ENCODE measurements at places on chromosomes 1 and 21.

GRCh38 chr1:151939779-151940178 is 30.5 kb upstream of the THEM4 start:
- DNase-seq = no peak

- no peak for DNase-seq
Measured at GRCh38 chr1:78607944-78608343, 12.3 kb upstream of the IFI44L start.

DNA sequence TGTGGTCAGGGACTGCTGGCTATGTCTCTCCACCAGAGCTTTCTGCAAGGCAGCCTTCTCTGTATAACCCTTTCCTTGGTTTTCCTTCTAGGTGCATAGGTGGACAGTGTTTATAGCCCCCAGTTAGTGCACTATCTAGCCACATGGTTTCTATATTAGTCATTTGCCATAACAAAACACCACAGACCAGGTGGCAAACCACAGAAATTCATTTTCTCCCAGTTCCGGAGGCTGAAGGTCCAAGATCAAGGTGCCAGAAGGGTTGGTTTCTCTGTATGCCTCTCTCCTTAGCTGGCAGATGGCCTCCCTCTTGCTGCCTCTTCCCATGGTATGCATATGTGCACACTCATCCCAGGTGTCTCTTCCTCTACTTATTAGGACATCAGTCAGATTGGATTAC is 106.4 kb downstream of the KAZN start:
- DNase-seq = no peak

- DNase-seq = no peak
Measured at GRCh38 chr1:162397039-162397448, 14.9 kb downstream of the SH2D1B start.

DNA sequence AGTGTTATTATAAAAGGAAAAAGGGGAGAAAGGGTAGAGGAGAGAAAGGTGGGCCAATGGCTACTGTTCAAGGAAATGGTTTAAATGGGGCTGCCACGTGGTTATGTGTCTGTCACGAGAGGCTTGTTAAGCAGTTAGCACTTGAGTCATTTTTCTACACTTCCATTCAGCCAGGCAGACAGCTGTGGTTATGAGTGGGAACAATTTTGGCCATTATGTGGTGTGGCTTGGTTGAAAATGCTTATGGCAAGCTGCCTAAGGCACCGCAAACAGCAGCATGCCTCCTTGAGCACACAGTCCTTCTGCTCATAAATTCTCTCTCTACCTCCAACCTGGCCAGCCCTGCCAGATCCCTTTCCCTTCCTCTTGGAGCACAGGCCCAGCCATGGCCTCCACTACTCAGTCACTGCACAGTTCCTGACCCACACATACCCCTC is 3.2 kb upstream of the SRM start:
- DNase-seq = no peak

DNA sequence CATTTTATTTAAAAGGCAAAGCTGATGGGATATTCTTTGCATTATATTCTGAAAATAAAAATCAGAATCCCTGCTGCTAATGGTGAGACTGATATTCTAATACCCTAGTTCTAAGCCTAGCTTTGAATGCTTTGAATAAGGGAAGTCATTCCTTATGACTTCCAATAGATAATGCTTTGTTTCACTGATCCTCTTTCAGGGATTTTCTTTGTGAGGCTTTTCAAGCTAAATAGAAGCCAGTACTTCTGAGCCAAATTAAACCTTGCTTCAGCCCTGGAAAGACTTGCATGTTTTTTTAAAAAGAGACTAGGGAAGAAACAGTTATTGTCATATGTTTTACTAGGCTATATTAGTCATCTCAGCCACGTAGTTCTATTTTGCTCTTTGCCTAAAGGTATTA is 68.5 kb upstream of the CACYBP start:
- DNase-seq = no peak

- no peak for DNase-seq
Measured at GRCh38 chr1:208107425-208108212, 136.6 kb downstream of the PLXNA2 start.

- no peak for DNase-seq
Measured at GRCh38 chr21:46190491-46191131, 6.4 kb upstream of the SPATC1L start.

GRCh38 chr1:184513421-184513820 is 126.6 kb downstream of the C1orf21 start:
- DNase-seq = no peak

DNA sequence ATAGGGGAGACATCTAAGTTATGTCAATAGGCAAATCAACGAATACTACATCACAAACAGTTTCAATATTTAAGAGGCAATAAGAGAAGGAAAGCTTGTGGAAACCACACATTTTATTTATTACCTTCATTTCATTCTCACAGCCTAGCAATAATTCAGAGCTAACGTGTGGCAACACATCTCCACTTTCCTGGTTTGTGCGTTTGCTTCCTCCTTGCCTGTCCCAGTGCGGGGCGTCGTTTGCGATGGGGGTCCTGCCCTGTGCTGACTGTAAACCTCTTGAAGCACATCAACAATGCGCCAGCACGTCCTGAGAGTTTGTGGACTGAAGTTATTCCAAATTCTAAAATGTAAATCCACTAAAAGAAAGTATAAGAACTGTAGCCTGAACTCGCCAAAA is 14.4 kb upstream of the VPS26C start:
- no peak for DNase-seq

- DNase-seq = no peak
Measured at GRCh38 chr1:227741166-227741870, 6.1 kb downstream of the SNAP47 start.

DNA sequence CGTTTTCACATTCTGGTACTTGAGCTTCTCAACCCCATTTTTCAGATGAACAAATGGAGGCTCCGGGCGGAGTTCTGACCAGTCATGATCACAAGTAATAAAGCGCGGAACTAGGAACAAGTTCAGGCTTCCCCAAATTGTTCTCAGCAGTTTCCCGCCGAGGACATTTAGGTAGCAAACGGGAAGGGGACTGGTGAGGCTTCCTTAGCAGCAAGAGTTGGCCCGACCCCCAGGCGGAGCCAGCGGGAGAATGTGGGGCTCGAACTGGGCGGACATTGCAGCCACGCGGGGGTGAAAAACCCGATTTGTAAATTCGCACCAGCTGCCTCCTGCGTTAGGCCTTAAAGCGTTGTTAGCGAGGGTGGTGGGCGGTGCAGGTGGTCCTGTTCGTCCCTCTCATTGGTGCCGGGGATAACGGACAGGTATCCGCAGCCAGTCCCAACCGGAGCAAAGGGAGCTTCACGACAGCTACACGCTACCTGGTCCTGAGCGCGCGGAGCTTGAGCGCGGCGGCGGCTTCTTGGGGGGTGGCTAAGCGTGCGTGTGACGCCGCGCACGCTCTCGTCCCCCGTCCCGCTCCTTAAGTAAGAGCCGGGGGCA is 15.3 kb downstream of the SEMA6C start:
- peak; percentile 61 for DNase-seq

DNA sequence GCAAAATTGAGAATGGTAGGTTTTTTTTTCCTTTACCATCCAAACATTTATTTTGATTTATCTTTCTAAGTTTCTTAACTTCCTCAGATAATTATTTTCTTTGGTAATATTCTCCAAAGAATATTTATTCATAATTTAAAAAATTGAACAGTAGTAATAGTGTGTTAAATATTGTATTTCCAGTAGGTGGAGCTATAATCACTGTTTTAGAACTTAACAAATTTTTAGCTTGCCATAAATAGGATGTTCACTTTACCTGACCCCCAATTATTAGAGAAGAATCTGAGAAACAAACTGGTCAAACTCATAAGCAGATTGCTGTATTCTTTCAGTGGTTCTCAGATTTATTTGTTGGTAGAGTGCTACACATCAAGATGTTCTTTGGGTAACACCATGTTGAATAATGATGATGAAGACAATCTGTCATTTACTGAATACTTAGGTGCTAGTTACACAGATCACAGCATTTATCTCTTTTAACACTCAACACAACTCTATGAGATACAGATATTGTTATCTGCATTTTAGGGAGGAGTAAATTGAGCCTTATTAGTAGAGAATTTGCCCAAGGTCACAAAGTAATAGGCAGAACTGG is 82.4 kb upstream of the GPR88 start:
- no peak for DNase-seq

DNA sequence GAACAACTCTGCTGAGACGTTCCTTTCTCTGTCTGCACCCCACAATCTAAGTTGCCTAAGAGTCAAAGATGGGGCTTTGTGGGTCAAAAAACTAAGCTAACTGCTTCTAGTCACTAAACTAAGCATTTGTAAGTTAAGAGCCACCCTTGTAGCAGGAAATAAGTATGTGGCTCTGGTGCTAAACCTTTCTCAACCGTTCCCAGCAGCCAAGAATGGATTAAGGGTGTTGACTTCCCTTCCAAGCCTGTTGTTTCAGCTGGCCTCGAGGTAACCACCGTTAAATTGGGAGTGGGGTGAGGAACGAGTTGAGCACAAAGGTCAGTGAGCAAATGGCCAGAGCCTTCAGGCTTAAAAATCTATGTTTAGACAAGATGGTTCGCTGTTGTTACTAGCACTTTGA is 169.1 kb downstream of the TRIM33 start:
- DNase-seq = no peak

GRCh38 chr1:236394879-236395229 is 768 bp downstream of the EDARADD start:
- DNase-seq = no peak

- DNase-seq = no peak
Measured at GRCh38 chr1:63915121-63915520, 141.3 kb downstream of the ROR1 start.

DNA sequence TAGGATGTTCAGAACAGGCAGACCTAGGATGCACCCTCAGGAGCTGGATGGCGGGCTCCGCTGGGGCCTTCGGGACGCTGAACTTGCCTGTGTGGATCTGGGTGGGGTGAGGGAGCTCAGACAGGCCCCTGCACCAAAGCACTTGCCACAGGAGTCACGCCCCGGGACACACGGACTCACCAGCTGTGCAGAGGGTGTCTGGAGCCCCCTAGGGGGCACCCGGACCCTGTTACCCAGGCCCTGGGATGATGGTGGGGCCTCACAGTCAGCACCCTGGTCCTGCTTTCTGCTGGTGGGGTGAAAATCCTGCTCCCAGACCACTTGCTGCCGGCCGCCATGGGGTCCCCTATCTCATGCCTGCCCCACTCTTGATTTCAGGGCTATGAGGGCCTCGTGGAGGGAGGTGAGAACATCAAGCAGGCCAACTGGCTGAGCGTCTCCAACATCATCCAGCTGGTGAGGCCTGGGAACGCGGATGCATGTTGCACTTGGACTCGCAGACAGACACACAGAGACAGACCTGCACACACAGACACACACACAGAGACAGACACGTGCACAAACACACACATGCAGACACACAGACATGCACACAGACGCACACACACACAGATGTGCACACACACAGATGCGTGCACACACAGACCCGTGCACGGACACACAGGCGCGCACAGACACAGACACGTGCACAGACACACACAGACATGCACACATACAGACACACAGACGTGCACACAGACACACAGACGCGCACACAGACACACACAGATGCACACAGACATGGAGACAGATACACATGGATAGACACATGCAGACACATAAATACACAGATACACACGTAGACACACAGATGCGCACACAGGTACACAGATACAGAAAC is 11.0 kb downstream of the PFKL start:
- DNase-seq = no peak

GRCh38 chr1:19682257-19682656 is 17.6 kb downstream of the HTR6 start:
- no peak for DNase-seq

GRCh38 chr1:232328486-232329102 is 301.3 kb downstream of the SIPA1L2 start:
- DNase-seq = no peak

DNA sequence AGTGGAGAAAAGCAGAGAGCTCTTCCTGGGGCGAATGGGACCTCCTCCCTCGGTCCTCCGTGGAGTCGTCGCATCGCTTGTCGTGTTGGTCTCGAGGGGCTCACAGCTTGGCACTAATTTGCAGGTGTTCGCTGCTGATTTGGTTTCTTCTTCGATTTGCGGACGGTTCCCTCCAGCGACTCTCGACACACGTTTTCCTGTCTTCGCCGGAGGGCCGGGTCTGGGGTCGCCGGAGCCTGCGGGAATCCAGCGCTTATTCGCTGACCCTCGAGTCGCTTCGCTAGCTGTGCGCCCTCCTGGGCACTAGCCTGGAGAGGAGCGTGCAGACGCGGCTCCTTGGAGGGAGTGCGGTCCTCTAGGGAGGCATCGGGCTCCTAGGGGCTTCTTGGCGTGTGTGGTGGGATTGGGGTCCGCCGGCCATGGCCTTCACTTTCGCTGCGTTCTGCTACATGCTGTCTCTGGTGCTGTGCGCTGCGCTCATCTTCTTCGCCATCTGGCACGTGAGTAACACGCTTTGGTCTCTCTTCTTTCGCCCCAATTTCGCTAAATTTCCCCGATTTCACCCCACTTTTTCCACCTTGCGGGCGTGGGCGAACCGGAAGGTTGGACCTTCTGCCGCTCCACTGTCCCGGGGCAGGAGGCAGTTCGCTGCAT is 766 bp downstream of the CNIH3 start:
- DNase-seq = no peak

- DNase-seq = no peak
Measured at GRCh38 chr1:77704736-77705135, 22.3 kb upstream of the ZZZ3 start.
